ENCODE measurements at places on chromosomes 5 and 9.

- DNase-seq: no peak
Measured at GRCh38 chr9:77614645-77615044, 33.5 kb downstream of the GNA14 start.

GRCh38 chr9:70668751-70669150 lies 254.3 kb upstream of the KLF9 start:
- DNase-seq: peak; percentile 74

DNA sequence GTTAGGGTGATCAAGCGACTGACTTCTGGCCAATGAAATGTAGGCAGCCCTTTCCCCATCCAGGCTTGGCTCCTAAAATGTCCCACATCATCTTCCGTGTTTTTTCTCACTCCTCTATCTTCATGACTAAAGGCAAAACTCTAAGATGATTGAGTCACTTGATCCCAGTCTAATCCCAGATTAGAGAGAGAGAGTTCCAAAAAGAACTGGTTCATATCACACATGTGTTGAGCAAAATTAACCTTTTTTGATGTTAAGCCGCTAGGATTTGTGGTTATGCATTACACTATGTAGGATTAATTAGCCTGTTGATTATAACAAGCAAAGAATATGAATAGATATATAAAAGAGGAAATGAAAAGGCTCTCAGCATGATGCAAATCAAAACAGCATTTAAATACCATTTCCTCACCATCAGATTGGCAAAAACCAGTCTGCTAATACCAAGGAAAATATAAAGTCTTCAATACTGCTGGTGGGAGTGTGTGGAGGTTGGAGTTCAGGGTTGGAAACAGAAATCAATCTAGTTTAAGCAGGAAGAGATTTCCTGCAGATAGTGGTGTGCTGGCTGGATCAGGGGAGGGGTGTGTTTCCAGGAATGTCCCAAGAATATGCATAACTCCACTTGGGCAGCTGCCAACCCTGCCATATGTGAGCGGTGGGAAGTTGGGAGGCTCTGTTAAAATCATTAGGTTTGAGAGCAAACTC lies 187.6 kb upstream of the S1PR3 start:
- no peak for DNase-seq

DNA sequence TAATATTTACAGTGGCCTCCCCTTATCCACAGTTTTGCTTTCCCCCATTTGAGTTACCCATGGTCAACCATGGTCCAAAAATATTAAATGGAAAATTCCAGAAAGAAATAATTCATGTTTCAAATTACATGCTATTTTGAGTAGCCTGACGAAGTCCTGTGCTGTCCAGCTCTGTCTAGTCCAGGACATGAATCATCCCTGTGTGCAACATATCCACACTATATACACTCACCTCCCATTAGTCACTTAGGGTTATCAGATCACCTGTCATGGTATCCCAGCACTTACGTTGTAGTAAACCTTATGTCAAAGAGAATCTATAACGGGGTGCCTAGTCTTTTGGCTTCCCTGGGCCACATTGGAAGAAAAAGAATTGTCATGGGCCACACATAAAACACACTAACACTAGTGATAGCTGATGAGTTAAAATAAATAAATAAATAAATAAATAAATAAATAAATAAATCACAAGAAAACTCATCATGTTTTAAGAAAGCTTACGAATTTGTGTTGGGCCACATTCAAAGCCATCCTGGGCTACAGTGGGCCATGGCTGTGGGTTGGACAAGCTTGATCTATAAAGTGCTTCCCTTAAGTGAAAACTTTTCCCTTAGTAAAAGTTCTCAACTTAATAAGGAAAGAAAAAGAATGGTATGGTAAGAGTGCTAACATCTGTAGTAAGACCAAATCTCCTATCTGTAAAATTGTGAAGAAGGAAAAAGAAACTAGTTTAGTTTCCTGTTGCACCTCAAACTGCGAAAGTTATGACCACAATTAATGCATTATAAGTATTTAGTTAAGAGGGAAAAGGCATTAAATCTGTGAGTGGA lies 15.9 kb upstream of the OMD start:
- DNase-seq: no peak

DNA sequence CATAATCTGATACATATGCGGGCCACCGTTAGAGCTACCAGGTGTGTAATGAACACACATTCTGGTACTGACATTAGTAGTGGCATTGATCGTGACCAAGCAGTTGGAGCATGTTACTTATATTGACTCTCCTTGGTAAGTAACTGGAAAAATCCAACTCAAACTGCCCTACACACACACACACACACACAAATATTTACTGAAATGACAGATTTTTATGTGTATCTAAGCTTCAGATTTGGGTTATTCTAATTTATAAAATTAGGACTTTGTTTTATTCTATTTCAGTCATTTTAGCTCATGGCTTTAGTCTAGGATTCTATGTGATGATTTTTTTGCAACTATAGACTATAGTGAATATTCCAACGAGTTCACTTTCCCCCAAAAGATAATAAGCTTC lies 1280.2 kb upstream of the ACO1 start:
- DNase-seq: no peak

- DNase-seq: no peak
Measured at GRCh38 chr5:77960863-77961396, 184.8 kb upstream of the TBCA start.

DNA sequence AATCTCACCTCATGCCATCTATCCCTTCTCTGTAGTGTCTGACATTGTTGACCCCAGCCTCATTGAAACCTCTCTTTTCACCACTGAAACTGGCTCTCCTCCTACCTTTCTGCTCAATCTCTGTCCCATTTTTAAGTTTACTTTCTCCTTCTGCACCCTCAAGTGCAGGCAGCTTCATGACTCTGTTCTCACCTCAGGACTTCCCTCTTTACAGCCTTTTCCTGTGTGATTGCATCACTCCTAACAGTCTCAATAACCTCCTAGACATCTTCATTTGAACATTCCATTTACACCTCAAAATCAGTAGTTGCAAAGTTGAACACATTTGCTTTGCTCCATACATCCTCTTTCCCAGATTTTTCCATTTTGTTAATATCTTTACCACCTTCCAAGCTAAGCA lies 172.1 kb downstream of the RASEF start:
- DNase-seq: no peak

GRCh38 chr5:78621291-78621738 lies 27.3 kb downstream of the LHFPL2 start:
- DNase-seq: no peak
